ENCODE measurements at places on chromosomes 11 and 22. TPM values are rescaled to one million over a fixed set of nuclear protein-coding genes. Genes with fewer than 3 reads are reported as not detected.

MS4A10 gene
- total RNA-seq = not detected

GRCh38 chr22:37476389-37477329, 9.5 kb downstream of the MFNG start:
- H3K27me3 ChIP-seq = no peaks in the 10 kb centered on the region
- DNase-seq = no peak
- no peak overlapping the region for H3K27ac ChIP-seq
- peaks cover 7% of the 10 kb centered on the region for H3K4me1 ChIP-seq

SLC25A17 gene
- total RNA-seq = 29.7 TPM

SYT8 gene
- total RNA-seq = not detected

GRCh38 chr11:62599901-62600300, 1.8 kb downstream of the MTA2 start:
- peak overlapping the region; percentile 96 for H3K27ac ChIP-seq
- H3K36me3 ChIP-seq = peaks cover 74% of the 10 kb centered on the region
- H3K4me3 ChIP-seq = peak overlapping the region; percentile 91
- no peaks in the 10 kb centered on the region for H3K27me3 ChIP-seq
- peaks cover 48% of the 10 kb centered on the region for H3K4me1 ChIP-seq

- no peak overlapping the region for H3K4me3 ChIP-seq
- H3K27me3 ChIP-seq = peaks cover 2% of the 10 kb centered on the region
- H3K27ac ChIP-seq = no peak overlapping the region
- no peak for DNase-seq
- peaks cover 2% of the 10 kb centered on the region for H3K36me3 ChIP-seq
Observed at GRCh38 chr11:58742981-58743880, 11.5 kb upstream of the GLYAT start.

NLRP14 gene
- total RNA-seq = 0.11 TPM

- no peaks in the 10 kb centered on the region for H3K4me1 ChIP-seq
- no peak overlapping the region for H3K4me3 ChIP-seq
- no peak overlapping the region for H3K27ac ChIP-seq
- DNase-seq = no peak
- H3K36me3 ChIP-seq = no peaks in the 10 kb centered on the region
Observed at GRCh38 chr22:26853071-26853470, 195.7 kb downstream of the MIAT start.

DNA sequence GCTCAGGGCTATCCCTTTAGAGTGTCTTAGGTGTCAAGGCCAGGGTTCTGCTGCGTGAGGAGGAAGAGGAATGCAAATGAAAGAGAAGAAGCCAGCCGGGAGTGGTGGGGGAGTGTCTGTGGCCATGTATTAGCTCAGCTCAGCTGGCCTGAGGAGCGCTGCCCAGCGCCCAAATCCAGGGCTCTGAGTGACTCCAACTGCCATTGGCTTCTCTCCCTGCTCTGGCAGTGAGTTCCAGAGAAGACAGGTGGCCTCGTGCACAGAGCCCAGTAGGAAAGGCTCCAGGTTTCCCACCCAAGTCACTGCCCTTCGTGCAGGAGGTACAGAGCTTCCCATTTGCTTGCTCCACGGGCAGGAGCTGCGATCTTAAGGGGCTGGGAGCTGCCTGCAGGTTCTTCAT, 302.0 kb downstream of the KIRREL3 start:
- no peak overlapping the region for H3K27ac ChIP-seq
- H3K4me1 ChIP-seq = no peaks in the 10 kb centered on the region

C2CD3 gene
- 23.9 TPM for total RNA-seq

DNA sequence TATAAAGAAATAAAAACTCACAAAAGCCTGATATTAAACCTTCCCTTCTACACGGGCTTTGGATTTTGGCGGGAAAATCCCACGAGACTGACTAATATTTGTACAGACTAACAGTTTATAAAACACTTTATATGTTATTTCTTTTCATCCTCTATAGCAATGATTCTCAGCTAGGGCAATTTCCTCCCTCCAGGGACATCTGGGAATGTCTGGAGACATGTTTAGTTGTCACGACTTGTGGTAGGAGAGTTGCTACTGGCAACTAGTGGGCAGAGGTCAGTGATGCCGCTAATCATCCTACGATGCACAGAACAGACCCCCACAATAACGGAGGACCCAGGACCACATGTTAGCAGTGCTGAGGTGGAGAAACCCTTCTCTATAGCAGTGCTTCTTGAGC, 304.8 kb upstream of the PITPNB start:
- H3K27ac ChIP-seq = no peak overlapping the region
- no peak overlapping the region for H3K4me3 ChIP-seq
- peaks cover 4% of the 10 kb centered on the region for H3K27me3 ChIP-seq
- no peaks in the 10 kb centered on the region for H3K36me3 ChIP-seq

- H3K27ac ChIP-seq = peak overlapping the region; percentile 98
- H3K4me1 ChIP-seq = peaks cover 39% of the 10 kb centered on the region
- no peaks in the 10 kb centered on the region for H3K27me3 ChIP-seq
- DNase-seq = peak; percentile 28
Observed at GRCh38 chr22:41781507-41781906, 19.0 kb upstream of the CCDC134 start.

HBD gene
- not detected for total RNA-seq
